ENCODE measurements at places on chromosomes 3 and 15.

GRCh38 chr3:169945313-169945712 lies 21.3 kb upstream of the SEC62 start:
- no peak for DNase-seq

GRCh38 chr3:152491922-152492321 lies 223.2 kb downstream of the MBNL1 start:
- no peak for DNase-seq

DNA sequence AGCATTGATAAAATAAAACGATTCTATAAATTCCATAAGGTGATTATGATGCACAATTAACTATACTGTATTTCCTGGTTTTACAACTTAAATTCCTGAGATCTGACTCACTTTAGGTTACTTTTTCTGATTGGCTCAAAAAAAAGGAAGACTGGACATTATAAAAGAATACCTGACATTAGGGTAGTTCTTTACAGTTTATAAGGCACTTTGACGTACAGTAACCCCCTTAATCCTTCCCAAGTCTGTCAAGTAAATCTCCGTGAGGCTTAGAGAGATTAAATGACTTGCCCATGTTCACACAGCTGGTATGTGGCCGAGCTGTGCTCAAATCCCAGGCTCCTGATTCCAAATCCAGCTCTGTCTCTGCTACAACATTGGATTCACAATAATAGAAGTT lies 1.0 kb upstream of the SLTM start:
- peak; percentile 98 for DNase-seq

DNA sequence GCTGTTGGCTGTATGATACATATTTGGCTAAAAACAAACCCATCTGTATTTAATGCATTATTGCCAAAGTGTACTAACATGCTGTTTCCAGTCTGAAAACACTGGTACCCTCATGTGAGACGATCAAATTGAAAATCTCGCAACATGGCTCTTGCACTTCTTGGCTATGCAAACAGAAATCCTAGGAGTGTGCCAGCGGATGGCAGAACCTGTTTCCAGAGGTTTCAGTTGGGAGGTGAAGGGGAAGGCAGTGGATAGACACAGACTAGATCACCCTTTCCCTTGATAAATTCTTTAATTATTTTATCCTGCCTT lies 350.3 kb downstream of the TUSC7 start:
- peak; percentile 12 for DNase-seq

DNA sequence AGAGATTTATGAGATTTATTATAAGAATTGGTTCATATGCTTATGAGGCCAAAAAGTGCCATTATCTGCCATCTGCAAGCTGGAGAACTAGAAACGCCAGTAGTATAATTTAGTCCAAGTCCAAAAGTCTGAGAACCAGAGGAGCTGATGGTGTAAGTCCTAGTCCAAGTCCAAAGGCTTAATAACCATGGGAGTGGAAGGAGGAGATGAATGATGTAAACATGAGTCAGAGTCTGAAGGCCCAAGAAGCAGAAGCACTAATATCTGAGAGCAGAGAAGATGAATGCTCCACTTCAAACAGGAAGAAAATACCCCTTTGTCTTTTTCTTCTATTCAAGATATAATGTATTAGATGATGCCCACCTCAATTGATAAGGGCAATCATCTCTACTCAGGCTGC lies 185.7 kb downstream of the CGGBP1 start:
- DNase-seq: no peak

Data from NCI-H82 (cell line).